Left kidney (tissue), 8 donors: ENCODE measurements at places on chromosomes 11 and 22.
A peak's percentile ranks its signal among the peaks of the same experiment; 100 is the strongest.

DNA sequence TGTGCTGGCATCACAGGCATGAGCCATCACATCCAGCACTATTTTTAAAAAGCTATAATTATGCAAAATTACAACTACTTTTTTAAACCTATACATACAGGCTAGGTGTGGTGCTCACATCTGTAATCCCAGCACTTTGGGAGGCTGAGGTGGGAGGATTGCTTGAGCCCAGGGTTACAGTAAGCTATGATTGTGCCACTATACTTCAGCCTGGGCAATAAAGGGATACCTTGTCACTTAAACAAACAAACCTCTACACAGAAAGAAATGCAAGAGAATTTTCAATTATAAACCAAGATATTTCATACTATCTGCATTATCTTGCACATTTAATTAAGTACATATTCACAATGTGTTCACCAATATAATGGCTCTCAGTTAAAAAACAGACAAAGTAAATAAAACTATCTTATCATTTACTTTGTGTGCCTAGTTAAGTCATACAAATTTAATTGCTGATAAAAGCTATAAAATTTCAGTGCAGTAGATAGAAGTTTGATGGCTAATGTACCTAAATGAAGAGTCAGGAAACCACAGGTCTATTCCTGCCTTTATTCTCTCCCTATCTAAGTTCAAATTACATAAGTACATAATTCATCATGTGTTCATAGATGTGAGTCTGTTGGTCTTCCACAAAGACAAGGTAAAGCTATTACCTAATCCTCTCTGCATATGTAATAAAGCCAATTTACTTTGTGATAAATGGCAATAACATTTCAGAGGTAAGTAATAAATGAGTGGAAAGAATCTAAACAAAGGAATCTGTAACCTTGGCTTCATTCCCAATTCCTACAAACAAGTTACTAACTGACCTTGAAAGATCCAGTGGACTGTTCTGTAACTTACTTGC, 9.0 kb upstream of the RDX start:
- DNase-seq = no peak

DNA sequence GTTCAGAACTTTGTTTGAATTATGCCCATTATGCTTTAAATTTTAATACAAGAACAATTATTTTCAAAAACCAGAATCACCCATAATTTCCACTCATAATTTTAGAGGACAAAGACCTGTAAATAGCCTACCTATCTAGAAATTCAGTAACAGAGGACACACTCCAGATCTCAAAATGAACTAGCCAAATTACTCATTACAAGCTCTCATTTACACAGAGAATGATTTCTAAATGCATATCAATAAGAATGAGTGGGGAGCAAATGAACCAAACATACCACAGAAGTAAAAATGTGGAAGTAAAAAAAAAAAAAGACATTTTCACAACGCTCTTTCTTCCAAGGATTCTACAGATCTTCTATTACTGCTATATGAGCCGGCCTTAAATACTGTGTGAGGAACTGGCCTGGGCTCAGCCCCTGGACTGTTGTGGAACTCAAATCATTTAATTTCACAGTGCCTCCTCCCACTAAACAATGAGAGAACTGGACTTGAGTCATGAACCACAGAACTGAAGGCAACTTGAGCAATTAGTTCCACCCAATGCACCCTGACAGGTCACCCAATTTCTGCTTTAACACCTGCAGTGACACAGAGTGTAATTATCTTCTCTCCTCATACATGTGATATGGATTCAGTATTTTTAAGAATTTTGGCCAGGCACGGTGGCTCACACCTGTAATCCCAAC, 8.0 kb downstream of the MRTFA start:
- no peak for DNase-seq

- DNase-seq = no peak
Measured at GRCh38 chr22:48807155-48807554, 1020.5 kb downstream of the BRD1 start.

- no peak for DNase-seq
Measured at GRCh38 chr11:31479066-31479465, 30.4 kb downstream of the IMMP1L start.

DNA sequence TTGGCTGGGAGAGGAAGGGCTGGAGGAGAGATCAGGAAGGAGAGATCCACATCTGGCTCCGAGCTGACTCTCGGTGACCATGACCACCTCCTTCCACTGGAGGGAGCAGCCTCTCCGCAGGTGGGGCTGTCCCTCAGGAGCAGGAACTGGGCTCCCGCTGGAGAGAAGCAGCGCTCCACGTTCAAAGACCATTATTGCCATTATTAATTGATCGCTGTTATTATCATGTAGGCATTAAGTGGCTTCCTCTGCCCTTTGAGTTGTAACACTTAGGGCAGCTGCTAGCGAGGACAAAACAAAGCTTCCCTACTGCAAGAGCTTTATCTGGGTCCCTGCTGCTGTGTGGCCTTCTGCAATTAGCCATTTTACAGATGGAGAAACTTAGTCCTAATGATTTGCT, 251.9 kb downstream of the ST3GAL4 start:
- peak; percentile 53 for DNase-seq

GRCh38 chr11:69337211-69337721, 43.3 kb downstream of the MYEOV start:
- DNase-seq = no peak

- no peak for DNase-seq
Measured at GRCh38 chr11:8258289-8258688, 5.4 kb downstream of the LMO1 start.

DNA sequence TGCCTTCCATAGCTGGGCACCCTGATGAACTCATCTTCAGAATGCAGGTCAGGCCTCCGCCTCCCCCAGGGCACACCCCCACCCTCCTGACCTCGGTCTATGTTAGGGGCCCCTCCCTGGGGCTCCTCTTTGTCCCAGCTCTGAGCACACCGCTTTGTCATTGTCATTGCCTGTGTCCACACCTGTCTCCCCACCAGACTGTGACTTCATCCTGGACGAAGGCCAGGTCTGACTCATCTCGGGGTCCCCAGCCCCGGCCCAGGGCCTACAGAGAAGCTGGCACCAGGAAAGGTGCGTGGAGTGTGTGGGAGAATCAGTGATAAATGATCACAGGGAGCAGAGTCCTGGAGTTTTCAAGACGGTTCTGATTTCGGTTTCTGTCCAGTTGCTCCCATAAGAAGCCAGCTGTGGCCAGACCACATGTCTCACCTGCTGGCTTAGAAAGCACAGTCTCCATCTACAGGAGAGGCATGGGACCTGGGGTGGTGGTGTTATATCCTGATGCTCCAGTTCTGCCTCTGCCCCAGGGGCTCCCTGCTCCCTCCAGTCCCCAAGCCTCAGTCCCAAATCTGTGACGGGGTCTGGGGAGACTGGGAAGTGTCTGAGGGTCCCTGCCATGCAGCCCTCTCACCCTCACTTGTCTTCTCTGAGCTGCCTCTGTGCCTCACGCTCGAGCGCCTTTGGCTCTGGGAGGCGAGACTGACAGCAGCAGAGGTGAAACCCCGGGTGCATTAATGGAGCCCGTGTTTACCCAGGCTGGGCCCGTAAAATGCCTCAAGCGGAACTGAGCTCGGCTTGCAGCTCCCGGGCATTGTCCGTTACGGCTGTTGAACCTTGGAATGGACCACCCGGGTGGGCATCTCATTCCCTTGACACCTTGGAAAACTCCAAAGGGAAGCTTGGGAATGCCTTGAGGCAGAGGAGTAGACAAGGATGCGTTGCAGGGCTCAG, 85.5 kb upstream of the WNT11 start:
- DNase-seq = peak; percentile 70

DNA sequence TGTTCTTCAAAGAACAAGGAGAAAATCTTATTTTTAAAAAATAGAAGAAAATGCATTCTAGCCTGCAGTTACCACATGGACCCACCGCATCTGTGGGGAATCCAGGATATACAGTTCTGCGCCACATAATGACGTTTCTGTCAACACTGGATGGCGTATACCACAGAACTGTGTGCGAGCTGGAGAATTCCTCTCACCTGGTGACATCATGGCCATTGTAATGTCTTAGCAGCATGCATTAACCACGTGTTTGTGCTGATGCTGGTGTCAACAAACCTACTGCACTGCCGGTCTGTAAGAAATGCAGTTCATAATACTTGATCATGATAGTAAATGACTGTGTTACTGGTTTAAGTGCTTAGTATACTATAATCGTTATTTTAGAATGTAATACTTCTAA, 174.7 kb downstream of the TBC1D22A start:
- DNase-seq = no peak

- DNase-seq = peak; percentile 46
Measured at GRCh38 chr11:68714060-68714856, 29.9 kb downstream of the GAL start.

DNA sequence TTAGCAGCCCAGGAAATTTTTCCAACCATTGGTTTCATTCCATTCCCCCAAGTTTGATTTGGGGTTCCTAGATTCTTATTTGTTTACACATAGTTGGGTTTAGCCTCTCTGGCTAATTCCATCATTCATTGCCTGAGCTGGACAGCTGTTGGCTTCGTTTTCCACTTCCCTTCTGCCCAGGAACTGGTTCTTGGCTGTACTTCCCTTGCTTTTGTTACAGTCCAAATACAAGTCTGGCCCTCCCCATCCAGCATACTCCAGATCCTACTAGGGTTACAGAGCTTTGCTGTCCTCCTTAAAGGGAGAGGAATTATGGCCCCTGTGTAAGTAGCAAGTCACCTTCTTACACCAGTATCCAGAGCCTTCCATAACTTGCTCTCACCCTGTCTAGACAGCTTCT, 356.3 kb downstream of the FAT3 start:
- peak; percentile 12 for DNase-seq

- peak; percentile 92 for DNase-seq
Measured at GRCh38 chr22:20495861-20496681, 476 bp upstream of the KLHL22 start.

DNA sequence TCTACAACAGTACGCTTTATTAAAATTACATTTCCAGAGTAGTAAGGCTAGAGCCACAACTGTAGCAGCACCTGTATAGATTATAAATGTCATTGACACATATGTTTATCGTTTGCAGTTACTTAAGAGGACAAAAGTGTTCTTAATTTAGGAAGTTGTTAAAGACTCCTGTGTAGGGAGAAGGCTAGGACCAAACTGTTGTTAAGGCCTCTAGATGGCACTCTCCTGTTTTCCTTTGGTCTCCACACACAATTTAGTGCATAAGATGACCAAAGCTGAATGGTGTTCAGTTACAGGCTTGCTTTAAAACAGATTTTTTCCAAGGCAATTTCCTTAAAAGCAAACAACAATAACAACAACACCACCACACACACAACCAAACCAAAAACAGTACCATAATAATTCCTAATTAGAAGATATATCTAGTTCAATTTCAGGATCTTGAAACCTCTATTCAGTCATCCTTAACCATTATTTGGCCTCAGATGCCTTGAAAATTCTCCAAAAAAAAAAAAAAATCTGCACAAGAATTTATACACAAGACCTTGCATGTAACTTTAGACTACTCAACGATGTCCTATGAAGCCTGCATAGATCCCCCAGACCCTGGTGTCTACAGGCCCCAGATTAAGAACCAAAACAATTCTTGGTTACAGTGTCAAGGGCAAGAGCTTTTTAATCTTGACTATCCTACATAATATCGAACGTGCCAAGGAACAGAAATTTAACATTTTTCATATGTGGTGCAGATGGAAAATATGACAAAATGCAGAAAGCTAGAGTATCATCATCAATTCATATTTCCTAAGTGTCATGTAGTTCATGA, 42.6 kb upstream of the APOA1 start:
- DNase-seq = peak; percentile 79

DNA sequence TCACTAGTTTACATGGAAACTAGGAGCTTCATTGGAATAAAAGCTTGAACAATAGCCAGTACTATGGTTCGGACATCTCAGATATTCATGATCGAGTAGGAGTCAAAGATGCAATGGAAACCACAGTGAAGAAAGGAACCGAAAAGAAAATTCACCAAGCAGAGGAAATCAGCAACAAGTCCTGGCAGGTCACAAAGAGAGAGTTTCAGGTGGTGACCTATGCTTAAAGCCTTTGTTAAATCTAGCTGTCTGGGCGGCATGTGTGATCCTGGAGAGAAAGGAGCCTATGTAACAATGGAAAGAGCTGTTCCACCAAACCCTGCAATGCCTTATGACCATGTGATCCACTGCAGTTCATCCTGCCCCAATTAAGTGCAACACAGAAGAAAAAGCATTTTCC, 68.9 kb upstream of the POU2AF2 start:
- DNase-seq = no peak

DNA sequence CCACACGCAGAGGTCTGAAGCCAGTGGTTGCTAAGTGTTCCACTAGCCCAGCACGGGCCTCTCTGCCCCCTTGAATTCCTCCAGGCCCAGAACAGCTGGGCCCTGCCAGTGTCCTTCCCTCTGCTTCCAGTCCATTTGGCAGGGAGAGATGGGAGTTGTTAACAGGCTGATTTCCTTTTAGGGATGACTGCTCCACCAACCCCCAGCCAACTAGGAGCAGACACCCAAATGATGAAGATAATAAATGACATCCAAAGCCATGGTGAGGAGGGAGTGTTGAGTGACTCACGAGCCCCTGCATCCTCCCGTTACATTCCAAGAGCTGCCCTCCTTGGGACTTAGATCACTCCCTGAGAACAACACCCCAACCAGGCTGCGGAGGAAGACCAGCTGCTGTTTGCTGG, 20.6 kb downstream of the PARVA start:
- peak; percentile 77 for DNase-seq

DNA sequence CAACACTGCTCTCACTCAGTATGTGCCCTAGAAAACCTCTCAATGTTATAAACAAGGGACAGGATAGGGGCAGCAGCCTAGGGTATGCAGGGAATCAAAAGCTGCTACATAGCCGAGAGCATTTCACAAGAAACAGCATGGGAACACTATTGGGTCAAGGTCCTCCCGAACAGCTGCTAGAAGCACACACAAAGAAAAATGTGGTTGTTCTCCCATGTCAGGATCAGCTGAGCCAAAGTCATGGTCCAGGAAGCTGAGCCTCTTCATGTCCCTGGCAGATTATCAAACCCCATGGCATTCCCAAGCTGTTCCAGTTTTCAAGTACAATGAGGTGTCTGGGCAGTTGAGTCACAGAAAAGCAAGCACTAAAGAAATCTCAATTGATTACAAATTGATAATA, 21.0 kb upstream of the GDPD4 start:
- DNase-seq = no peak
